SJCRH30 (cell line): ENCODE measurements at places on chromosomes 3 and 15. TPM values are rescaled to one million over a fixed set of nuclear protein-coding genes. Genes with fewer than 3 reads are reported as not detected.

DNA sequence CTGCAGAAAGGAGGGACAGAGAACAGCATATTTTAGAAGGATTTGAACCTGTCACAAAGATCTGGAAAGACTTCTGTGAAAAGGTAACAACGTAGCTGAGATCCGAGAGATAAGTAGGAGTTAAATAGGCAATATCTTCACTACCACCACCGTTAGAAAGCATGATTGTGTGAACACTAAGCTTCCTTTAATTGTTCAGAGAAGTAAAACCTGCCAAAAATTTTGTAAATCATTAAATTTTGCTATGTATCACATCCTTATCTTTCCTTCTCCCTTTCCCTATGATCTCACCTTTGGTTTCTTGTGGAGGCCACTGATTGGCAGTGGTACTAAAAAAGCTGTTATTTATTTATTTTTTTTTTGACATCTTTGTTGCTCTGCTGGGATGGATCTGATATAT lies 346.9 kb downstream of the NLGN1 start:
- DNase-seq = no peak

DNA sequence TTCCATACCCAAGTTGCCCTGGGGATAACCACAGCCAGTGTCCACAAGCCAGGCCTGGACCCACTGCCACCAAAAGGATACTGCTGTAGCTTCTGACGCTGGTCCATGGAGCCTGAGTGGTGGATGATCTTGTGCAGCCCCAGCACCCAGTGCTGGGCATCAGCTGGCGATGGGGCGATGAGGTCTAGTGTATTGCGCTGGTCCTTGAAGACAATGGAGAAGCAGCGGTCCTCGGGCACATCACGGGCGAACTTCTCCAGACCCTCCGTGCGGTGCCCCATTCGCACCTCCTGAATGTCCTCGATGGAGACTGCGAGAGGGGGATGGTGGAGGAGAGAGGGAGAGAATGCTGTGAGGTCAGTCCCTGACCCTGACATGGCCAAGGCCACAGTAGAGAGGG lies 13.0 kb downstream of the PLCD1 start:
- no peak for DNase-seq

DNA sequence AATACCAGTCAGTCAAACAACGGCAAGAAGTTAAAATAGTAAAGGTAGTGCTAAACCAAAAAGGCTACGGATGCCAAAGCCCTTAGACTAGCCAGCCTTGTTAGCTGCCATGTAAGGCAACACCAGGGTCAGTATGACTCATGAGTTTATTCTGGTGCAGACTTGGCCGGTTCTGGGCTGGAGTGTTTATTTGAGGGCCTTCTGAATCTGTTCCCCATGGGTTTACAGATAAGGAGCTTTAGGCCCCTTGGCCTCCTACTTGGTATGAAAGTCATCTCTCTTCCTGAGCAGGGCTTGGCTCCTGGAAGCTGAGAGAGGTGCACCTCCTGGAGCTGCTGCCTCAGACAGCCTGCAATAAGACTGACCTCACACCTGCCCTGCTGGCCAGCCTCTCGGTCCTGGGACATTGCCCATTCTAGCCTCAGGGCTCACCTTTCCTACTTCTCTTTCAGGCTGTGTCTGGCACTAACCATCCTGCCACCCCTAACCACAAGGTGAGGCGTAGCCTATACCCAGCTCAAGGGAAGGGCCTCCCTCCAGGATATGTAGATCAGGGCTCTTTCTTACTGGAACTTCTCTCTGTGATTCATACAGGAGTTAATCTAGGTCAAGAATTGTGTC lies 10.4 kb upstream of the RTP1 start:
- DNase-seq = peak; percentile 5

- DNase-seq = no peak
Measured at GRCh38 chr15:45141386-45141785, 11.6 kb downstream of the DUOX1 start.

DNA sequence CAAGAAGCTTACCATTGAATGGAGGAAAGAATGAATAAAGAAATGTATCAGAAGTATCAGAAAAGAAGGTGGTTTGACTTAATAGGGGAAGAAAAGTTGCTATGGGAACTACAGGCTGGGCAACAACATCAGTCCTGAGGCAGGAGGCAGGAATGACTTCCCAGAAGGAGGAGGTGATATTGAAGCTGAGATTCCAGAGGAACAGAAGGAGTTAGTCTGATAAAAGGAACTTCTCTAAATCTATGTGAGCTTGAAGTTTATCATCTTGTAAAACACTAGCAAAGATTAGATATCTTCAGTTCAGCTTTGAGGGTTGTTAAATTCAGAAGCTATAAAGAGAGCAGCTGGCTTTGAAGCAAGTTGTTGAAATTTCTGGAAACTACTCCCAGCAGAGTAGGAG lies 213.3 kb upstream of the THRB start:
- no peak for DNase-seq

DNA sequence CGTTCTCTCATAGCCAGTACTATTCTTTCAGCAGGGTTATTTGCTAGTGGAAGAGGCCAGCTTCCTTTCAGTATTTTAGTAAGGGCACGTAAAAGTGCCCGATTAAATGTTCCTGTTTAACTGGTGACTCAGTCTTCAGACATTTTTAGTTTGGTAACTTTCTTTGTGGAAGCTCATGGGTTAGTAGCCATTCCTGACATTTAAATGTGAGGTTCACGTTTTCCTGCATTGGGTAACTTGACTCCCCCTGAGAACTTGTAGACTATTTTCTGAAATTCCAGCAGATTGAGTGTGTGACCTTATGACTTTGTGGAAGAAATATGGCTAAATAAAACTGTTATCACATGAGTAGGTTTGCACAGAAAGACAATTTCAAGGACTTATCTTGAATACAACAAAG lies 16.9 kb downstream of the ABHD2 start:
- DNase-seq = peak; percentile 15

- DNase-seq = no peak
Measured at GRCh38 chr3:111666041-111666735, 71.0 kb upstream of the ZBED2 start.

GRCh38 chr3:77038930-77039605 lies 831 bp upstream of the ROBO2 start:
- peak; percentile 53 for DNase-seq

- peak; percentile 47 for DNase-seq
Measured at GRCh38 chr15:83207009-83207659, 489 bp downstream of the HDGFL3 start.

DNA sequence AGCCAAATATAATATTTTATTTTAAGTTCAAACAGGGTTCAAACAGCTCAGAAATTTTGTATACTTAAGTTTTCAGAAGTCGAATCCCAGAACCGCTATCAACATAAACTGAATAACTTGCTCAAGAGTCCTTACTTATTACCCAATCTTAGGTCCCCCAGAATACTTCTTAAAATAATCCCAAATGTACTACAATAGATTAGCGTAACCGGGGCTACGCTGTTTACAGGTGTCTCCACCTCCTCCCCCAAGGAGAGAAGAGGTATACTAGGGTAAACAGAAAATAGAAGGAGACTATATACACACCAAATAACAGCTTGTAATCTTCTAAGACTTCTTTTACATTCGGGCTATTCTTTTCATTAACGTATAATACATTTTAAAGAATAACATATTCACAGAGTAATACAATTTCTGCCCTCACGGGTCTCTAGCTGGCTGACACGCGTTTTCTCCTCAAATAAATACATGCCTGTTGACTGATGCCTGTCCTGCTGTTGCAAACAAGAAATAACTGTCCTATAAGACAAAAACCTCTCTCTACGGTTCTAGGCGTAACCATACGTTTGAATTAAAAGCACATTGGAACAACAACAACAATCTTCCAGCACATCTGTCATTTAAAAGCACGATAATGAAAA lies 1.3 kb downstream of the DENND4A start:
- no peak for DNase-seq

GRCh38 chr3:86563400-86563970 lies 427.5 kb downstream of the VGLL3 start:
- peak; percentile 63 for DNase-seq

GRCh38 chr3:41167722-41168497 lies 31.4 kb upstream of the CTNNB1 start:
- DNase-seq = no peak

Gene TGM4
- total RNA-seq = not detected in 2 replicates

Gene RLBP1
- not detected in 2 replicates for total RNA-seq

Gene ALDH1L1
- total RNA-seq = 0.05 and 0.08 TPM in 2 replicates

Gene AMT
- 0.26 TPM in 1 of 2 replicates, not detected in the other for total RNA-seq

Gene ACKR4
- not detected in 2 replicates for total RNA-seq
